ENCODE measurements at places on chromosomes 16 and 17. TPM values are rescaled to one million over a fixed set of nuclear protein-coding genes. Genes with fewer than 3 reads are reported as not detected.

Gene RASL10B
- 3.4 TPM for polyA plus RNA-seq

Gene SSTR5
- not detected for polyA plus RNA-seq

Gene PYDC1
- polyA plus RNA-seq, result not detected

Gene PRAC1
- polyA plus RNA-seq, result not detected

DNA sequence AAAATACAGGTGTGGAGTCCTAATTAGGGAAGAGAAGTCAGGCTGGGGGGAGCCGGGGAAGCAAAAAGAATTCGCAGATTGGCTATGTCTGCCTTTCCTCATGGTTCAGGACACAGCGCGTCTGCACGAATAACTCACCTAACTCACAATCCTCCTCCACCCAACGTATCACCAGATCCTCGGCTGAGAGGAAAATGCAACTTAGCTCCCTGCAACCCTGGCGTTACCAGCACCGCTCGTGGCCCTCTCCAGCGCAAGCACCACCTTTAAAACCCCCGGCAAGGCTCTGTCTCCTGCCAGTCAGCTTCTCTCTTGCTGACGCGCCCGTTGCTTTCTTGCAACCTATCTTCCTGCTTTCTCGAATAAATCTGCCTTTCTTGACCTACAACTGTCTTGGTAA is 49.8 kb upstream of the METRNL start:
- no peak for DNase-seq

- no peak for DNase-seq
These were observed 1.1 kb downstream of the IRX6 start for GRCh38 chr16:55325080-55325447.

- no peak for DNase-seq
These were observed 290.4 kb upstream of the DYNLRB2 start for GRCh38 chr16:80250381-80250780.

- no peak for DNase-seq
These were observed 30.0 kb downstream of the SF3B3 start for GRCh38 chr16:70553645-70554044.

- DNase-seq, result no peak
These were observed 219.0 kb downstream of the UTP18 start for GRCh38 chr17:51479303-51479702.

GRCh38 chr17:70653850-70654249 is 484.5 kb downstream of the KCNJ2 start:
- no peak for DNase-seq

GRCh38 chr17:79655672-79656290 is 44.9 kb upstream of the RBFOX3 start:
- no peak for DNase-seq

DNA sequence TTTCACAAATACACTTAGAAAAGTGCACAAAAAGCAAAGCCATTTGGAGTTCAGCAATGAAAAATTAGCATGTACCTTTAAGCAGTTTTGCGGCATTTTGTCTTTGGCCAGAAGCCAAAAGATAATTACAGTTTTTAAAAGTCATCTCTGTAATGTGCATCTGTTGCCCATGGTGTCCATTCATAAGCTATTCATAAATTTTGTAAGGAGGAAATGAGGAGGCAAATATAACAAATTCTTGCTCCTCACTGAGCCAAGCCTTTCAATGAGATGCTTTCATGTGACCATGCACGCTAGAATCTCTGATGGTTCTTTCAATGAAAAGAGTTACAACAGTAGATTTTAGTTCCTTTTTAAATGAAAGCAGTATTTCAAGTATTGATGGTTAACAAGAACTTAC is 247.1 kb upstream of the MON1B start:
- DNase-seq, result no peak

GRCh38 chr16:178668-179015 is 1.6 kb upstream of the HBQ1 start:
- DNase-seq, result no peak

GRCh38 chr16:89431158-89431584 is 59.2 kb downstream of the ANKRD11 start:
- no peak for DNase-seq

DNA sequence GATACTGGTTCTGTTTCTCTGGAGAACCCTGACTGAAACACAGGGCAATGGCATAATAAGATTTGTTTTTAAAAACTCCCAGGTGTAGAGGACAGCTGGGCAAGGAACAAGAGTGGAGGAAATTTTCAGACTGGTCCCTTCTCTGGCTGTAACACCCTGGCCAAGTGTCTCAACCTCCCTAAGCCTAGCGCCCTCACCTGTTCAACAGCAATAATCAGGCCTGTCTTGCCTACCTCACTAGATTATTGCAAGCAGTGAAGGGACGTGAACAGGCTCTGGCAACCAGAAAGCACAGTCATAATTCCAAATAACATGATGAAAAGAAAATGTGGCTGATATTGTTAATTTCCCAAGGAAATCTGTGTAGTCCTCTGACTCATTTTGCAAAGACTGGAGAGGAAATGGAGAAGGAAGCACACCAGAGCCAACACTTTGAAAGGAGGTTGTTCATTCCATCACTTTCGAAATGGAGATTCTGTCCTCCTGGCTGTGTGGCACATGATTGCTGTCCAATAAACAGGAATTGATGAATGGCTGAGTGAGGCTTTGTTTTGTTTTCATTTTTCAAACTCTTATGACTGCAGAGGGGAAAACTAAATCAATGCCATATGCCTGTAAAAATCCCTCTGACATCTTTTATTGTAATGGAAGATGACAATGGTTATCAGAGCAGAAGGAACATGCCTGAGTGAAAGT is 87.5 kb upstream of the HLF start:
- DNase-seq, result no peak

GRCh38 chr16:66751303-66751991 is at the start of gene DYNC1LI2:
TSS of gene DYNC1LI2 (minus strand) at chr16:66751609. CDS start at chr16:66751591, 18 bp downstream.
- peak; percentile 75 for DNase-seq

- no peak for DNase-seq
These were observed 356.1 kb downstream of the CPPED1 start for GRCh38 chr16:12447556-12447955.
